ENCODE measurements at places on chromosomes 11 and 22. TPM values are rescaled to one million over a fixed set of nuclear protein-coding genes. Genes with fewer than 3 reads are reported as not detected.

Gene SYCE3
- 0.46 TPM for total RNA-seq

Gene CALCA
- 0.42 TPM for total RNA-seq

Gene LYVE1
- 0.32 TPM for total RNA-seq

Gene EMID1
- 6.0 TPM for total RNA-seq

Gene PGA3
- total RNA-seq: not detected

DNA sequence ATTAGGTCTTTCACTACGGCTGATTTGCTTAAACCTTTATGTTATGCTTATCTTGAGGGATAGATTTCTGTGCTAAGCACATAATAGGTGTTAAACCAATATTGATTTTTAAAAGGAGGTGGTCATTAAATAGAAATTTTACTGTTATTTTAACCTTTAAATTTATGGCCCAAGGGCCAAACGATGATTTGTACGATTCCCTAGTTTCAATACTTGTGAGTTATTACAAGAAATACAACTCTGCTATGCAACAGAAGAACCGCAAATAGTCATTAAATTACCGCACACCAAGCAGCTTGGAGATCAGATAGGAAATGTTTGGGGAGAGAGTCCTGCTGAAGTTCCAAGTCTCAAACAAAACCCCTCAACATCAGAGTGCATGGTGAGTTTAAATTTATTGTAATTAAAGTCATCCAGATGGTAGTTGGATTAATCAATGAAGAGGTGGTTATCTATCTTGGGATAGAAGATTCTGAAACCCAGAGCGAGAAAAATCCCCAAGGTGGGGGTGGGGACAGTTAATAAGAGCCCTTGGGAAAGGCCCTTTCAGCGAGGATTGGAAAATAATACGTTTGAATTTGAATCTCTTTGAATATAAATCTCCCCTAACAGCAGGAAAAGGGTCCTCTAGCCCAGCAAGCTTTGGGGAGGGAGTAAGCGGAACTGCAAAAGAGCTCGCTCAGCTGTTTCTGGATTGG, 805 bp upstream of the QSER1 start:
- no peak for DNase-seq

- no peak for DNase-seq
These were observed 63.0 kb downstream of the PARVG start for GRCh38 chr22:44243761-44244160.

DNA sequence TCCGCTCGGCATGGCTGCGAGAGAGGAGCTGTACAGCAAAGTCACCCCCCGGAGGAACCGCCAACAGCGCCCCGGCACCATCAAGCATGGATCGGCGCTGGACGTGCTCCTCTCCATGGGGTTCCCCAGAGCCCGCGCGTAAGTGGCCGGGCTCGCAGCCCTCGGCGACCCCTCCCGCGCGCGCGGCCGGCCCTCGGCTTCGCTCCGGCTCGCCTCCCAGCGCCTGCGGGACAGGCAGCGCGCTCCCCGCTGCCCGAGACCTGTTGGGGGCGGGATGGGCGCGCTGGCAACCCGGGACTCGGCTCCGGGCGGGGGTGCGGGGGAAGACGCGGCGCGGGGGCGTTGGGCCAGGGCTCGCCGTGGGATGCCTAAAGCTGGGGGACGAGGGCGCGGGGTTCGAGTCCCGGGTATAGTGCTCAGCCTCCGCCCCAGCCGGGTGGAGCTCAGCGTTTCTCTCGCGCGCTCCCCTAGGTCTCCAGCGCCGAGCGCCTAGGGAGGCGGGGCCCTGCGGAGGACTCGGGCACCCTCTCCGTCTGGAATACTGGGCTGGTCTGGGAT, 630 bp downstream of the UBASH3B start:
- DNase-seq: peak; percentile 56

Gene YAP1
- total RNA-seq: 98.9 TPM

DNA sequence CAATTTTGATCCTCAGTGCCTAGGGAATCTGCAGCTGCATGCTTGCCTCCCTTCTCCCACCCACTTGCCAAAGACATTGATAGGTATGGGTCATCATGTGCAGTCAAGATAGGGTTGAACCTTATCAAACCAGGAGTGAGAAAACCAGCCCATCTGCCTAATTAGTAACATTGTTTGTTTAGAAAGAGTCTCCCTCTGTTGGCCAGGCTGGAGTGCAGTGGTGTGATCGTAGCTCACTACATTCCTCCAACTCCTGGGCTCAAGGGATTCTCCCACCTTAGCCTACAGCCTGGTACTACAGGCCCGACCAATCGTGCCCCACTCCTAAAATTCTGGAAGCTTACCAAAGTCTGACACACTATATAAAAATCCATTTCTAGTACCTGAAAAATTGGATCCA, 4.6 kb downstream of the C11orf71 start:
- DNase-seq: peak; percentile 26

- no peak for DNase-seq
These were observed 405.7 kb downstream of the AASDHPPT start for GRCh38 chr11:106482917-106483785.

GRCh38 chr11:128859563-128860441, 7.3 kb downstream of the KCNJ1 start:
- DNase-seq: peak; percentile 88

- DNase-seq: no peak
These were observed 99.5 kb downstream of the BCR start for GRCh38 chr22:23279781-23280180.
